Naive thymus-derived CD4-positive, alpha-beta T cell (primary cell): ENCODE measurements at places on chromosomes 2 and 18. TPM values are rescaled to one million over a fixed set of nuclear protein-coding genes. Genes with fewer than 3 reads are reported as not detected.

Gene MSTN
- polyA plus RNA-seq: not detected

Gene SPR
- 1.0 TPM for polyA plus RNA-seq

DNA sequence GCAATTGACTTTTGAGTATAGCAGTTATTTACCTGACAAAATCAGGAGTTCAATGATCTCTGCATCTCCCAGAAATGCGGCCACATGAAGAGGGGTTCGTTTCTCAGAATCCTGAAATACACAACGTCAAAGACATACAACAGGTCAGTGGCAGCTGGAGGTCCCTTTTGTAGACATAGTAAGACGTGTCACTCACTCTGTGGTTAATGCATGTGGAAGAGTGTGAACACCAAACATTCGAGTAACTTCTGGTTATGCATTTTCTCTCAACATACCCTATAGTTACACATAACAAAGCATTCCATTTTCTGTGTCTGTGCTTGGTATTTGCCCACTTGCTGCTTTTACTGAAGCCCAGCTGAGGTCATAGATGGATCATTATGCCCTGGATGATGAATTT is 163.6 kb downstream of the ANKRD44 start:
- H3K27me3 ChIP-seq: no peaks in the 10 kb centered on the region
- H3K27ac ChIP-seq: peak overlapping the region; percentile 47
- no peaks in the 10 kb centered on the region for H3K36me3 ChIP-seq
- no peak overlapping the region for H3K4me3 ChIP-seq
- DNase-seq: no peak
- H3K4me1 ChIP-seq: peaks cover 44% of the 10 kb centered on the region

DNA sequence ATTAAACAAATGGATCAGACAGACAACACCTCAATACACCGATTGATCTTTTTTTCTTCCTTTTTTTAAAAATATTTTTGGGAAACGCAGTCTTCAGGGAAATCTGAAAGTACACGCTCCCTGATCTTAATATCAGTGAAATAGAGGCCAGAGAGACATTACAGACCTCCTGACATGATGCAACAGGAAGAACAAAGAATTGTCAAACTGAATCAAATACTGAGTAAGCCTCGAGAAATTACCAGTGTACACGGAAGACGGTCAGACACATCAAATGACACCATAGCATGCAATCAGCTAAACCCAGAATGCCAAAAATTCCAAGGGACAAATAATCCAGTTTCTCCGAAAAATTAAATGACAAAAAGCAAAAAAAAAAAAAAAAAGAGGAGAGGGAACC is 80.2 kb upstream of the NFU1 start:
- peaks cover 46% of the 10 kb centered on the region for H3K36me3 ChIP-seq
- H3K4me1 ChIP-seq: no peaks in the 10 kb centered on the region
- H3K27me3 ChIP-seq: no peaks in the 10 kb centered on the region
